ENCODE measurements at places on chromosomes 2 and 18. TPM values are rescaled to one million over a fixed set of nuclear protein-coding genes. Genes with fewer than 3 reads are reported as not detected.

The METTL5 gene
- polyA plus RNA-seq = 116 TPM

The SPDYA gene
- 0.61 TPM for polyA plus RNA-seq

The CYP27C1 gene
- not detected for polyA plus RNA-seq

The SGO2 gene
- polyA plus RNA-seq = 3.5 TPM

The SUCLG1 gene
- polyA plus RNA-seq = 86.0 TPM

The GALM gene
- polyA plus RNA-seq = 51.4 TPM

The UGT1A8 gene
- polyA plus RNA-seq = not detected

The RAB17 gene
- polyA plus RNA-seq = not detected

The SPP2 gene
- polyA plus RNA-seq = not detected

The ABCG5 gene
- polyA plus RNA-seq = not detected

The SKA1 gene
- 0.40 TPM for polyA plus RNA-seq

The RFTN2 gene
- 0.06 TPM for polyA plus RNA-seq

The IDH1 gene
- 5.8 TPM for polyA plus RNA-seq

The PMAIP1 gene
- 15.0 TPM for polyA plus RNA-seq

The TRIM54 gene
- not detected for polyA plus RNA-seq

The SERPINB13 gene
- polyA plus RNA-seq = not detected

The RAPH1 gene
- polyA plus RNA-seq = not detected

The OR6B3 gene
- polyA plus RNA-seq = not detected

The CELF4 gene
- not detected for polyA plus RNA-seq

The CHRNG gene
- polyA plus RNA-seq = not detected

The PCARE gene
- not detected for polyA plus RNA-seq

The SCG2 gene
- not detected for polyA plus RNA-seq

The STRADB gene
- polyA plus RNA-seq = 35.3 TPM

The MYO7B gene
- not detected for polyA plus RNA-seq

The DPP4 gene
- polyA plus RNA-seq = 71.7 TPM

The PRSS56 gene
- not detected for polyA plus RNA-seq

The CFC1 gene
- polyA plus RNA-seq = not detected

The NAT8 gene
- not detected for polyA plus RNA-seq

The ALPI gene
- not detected for polyA plus RNA-seq
